ENCODE measurements at places on chromosomes 1 and 21.
A peak's percentile ranks its signal among the peaks of the same experiment; 100 is the strongest.

DNA sequence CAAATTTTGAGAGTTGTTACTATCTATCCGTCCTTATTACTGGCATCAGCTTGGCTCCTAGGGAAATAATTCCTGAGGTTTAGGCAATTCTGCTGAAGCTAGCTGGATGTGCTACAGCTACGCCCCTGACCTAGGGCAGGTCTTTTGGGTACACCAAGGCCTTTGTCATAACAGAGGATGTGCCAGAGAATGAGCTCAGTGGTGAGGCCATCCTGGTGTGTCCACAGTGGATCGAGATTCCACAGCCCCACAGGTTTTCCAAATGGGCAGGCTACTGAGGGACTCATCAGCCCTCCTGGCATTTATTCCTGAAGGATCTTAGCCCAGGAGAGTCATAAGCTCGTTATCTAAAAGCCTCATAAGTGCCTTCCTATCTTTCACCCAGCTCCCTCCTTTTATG lies 475.2 kb upstream of the USP24 start:
- DNase-seq = no peak

- no peak for DNase-seq
These were observed 164.5 kb upstream of the UBE2U start for GRCh38 chr1:64038965-64039364.

GRCh38 chr1:176617881-176618280 lies 154.9 kb downstream of the PAPPA2 start:
- no peak for DNase-seq

DNA sequence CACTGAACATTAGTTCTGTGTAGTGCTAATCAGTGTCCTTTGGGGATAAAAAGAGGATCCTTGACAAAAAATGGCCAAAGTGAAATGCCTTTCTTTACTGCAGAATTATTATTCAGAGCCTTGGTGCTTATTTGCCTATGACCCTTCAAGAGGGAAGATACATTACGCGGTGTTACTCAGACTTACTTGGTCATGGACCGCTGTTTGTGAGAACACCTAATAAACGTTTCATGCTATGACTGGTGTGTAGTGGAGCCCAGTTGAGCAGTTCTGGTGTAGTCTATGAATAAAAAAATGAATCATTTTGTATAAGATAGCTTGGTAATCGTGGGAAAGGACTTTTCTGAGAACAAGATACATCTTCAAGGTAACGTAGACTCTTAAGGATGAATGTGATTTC lies 8.3 kb downstream of the NFYC start:
- no peak for DNase-seq

- no peak for DNase-seq
These were observed 22.1 kb upstream of the SDC3 start for GRCh38 chr1:30930631-30931173.

- no peak for DNase-seq
These were observed 97.5 kb downstream of the CASZ1 start for GRCh38 chr1:10698726-10699469.

DNA sequence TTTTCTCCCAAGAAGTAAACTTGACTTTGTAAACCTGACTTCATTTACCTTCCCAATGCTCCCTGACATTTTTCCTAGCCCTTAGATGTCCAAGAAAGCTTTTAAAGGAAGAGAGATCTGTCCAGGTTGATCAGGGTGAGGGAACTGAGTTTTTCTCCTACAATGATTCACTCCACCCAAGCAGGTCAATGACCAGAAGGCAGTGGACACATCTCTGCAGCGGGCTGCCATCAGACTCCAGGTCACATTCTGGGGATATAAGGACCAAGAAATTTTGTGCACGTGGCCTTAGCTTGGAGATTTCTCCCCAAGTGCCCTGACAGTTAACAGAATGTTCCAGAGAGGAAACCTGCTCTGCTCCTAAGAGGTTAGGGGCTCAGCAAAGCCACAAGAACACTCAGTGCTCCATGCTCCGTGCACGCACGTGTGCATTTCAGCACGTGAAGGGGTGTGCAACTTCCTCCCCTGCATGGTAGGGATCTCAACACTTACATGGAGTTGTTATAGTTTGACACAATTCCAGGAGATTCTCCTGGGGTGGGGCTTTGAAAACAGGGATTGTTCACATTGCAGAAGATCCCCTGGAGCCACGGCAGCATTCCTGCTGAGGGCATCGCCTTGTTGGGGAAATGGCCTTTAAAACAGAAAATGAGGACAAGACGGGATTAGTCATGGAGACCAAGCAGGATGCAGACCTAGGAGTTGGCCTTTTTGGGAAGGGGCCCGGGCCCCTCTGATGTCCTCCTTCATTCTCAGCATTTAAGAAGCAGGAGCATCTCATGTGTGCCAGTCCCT lies 9.8 kb downstream of the ABCA4 start:
- no peak for DNase-seq

GRCh38 chr1:11981378-11982009 lies 1.2 kb downstream of the MFN2 start:
- no peak for DNase-seq

DNA sequence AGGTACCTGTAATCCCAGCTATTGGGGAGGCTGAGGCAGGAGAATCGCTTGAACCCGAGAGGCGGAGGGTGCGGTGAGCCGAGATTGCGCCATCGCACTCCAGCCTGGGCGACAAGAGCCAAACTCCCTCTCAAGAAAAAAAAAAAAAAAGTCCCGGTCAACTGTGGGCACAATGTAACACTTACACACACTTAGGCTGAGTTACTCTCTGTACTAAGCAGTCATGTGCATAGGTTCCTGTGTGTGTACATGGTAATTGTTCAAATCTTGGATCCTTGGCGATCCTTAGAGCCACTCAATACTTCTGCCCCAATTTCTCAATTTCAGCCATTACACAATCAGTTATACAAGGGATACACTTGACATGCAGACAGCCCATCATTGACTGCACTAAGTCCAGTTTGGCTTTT lies 11.6 kb downstream of the SDCCAG8 start:
- no peak for DNase-seq

DNA sequence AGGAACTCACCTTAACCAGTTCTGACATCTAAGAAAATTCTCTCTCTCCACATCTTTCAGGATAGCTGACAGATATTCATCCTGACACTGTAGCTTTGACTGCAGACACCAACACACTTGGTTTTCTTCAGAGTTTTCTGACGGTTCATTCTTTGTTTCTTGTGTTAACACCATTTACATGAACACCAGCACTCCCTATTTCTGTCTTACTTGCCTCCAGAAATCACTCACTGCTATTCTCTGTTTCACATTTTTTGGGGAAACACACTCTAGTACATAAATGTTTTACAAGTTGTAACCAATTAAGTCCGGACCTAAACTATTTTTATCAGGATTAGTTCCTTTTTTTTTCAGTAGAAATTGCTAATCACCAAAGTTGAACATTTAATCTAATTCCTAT lies 15.4 kb downstream of the FLVCR1 start:
- no peak for DNase-seq

- DNase-seq = no peak
These were observed 71.3 kb upstream of the KIAA1614 start for GRCh38 chr1:180841415-180841814.

GRCh38 chr1:91804546-91805023 lies 81.4 kb downstream of the TGFBR3 start:
- peak; percentile 17 for DNase-seq

DNA sequence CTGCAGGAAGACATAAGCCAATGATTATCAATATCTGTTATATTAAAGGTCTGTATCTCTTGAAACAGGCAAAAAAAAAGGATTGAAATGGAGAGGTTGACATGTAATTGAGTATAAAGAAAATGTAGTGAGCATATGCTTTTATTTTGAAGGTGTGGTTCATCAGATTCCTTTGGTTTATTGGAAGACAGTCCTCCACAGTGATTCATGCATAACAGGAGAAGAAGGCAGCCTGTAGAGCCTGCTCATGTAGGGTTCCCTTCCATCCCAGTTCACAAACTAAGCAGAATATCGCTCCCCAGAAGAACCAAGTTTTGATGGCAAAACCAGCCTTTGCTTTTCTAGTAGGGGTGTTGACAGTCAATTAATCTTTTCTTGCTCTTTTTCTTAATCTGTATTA lies 1016.8 kb upstream of the ADGRL4 start:
- no peak for DNase-seq

DNA sequence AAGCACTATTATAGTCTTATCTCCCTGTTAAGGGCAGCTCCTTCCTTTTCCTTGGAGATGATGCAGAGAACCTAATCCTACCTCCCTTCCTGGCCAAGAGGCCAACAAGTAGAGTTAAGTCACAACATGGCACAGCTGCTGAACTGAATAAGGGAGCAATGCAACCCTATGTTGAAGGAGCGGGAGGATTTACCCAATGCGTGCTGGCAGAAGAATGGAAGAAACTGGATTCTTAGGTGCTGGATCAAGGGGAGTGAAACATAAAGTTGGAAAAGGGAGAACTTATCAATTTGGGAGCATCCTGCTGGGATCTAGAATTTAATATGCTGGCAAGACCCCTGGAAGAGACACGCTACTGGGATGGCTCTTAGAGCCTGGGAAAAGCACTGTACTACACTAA lies 12.0 kb upstream of the HUNK start:
- no peak for DNase-seq

GRCh38 chr1:41870076-41870562 lies 48.6 kb downstream of the HIVEP3 start:
- DNase-seq = no peak

GRCh38 chr1:232704256-232704655 lies 74.3 kb upstream of the SIPA1L2 start:
- no peak for DNase-seq
